Stimulated activated naive CD8-positive, alpha-beta T cell treated with anti-CD3 and anti-CD28 coated beads, Interleukin-15, amount 100 ng/mL, for 72 hours (primary cell): ENCODE measurements at places on chromosomes 1 and 21.

DNA sequence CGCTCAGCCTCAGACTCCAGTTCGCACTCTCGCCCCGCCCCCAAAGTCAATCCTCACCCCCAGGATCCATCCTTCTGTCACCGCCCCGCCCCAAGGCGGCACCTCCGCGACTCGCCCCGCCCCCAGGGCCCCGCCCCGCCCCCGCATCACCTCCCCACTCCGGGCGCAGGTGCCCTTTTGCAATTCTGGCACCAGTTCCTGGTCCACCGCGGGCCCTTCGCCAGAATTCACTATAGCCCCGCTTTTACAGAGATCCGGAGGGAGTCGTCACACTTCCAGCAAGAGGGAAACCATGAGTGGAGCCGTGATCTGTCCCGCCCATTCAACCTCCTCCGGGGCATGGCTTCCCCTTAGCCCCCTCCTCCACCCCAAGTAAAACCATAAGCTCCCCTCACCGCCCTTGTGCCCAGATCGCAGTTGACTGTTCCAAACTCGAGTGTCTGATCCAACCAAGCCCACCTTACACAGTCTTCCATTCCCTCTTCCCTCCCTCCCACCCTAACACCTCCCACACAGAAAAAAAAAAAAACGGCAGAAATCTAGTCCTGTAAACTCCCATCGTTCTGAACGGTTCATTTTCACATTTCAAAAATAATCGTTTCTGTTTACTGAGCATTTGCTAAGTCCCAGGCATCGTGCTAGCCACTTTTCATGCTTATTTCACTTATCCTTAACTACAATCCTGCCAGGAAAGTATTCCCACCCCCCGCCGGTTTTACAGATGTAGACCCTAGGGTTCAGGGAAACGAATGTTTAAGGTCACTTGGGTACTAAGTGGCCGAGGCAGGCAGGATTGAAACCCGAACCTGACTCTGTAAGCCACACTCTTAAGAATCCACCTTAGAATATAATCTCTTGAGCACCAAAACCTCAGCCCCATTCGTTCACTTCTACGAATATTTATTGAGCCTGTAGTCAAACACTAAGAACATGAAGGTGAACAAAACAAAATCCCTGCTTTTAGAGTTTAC lies 1.3 kb upstream of the DNAJC16 start:
- peak; percentile 100 for DNase-seq

DNA sequence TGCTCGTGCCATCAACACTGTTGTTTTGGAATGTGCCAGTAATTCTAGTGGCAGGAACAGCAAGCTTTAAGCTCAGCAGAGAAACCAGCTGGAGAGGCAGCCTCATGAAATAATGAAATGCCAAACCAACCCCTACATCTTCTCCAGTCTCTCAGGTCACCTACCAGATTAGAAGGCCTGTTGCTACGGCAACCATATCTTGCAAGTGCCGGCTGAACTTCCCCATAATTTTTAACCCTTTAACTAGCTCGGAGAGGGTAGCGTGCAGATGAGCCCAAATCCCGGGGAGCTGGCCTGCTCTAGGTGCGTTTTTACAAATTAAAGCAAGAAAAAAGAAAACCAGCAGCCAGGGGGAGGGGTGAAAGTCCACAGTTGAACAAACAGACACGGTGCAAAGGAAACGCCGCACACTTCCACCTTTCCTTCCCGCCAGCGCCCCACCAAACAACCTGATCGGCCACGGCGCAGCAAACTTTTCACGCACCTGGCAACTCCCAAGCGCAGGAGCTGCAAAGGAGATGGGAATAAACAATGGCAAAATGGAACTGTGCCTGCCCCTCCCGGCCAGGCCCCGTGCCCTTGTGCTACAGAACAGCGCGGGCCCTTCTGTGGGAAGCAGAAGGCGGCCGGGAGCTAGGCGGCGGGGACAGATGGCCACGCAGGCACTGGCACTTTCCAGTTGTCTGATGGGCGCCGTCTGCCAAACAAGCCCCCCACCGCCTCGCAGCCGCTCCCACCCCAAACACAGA lies 50.1 kb downstream of the SSBP3 start:
- no peak for DNase-seq

DNA sequence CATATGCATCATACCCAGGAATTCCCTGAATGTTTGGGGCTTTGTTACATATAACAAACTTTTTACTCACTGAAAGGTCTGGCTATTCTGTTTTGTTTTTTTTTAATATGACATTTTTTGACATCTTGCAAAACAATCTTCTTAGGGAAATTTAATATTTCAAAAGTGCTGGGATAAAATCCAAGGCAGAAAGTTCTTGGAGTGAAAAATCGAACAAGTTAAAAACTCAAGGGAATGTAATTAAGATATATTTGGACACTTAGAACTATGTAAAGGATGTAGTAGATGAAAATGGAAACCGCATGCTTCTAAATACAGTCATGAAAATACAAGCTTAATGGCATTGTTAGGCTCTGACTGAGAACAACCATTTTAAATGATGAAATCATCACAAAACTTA lies 8.6 kb downstream of the CHODL start:
- no peak for DNase-seq

GRCh38 chr1:204972426-204972825 lies 70.6 kb upstream of the CNTN2 start:
- no peak for DNase-seq

GRCh38 chr1:180360333-180361075 lies 130.4 kb downstream of the LHX4 start:
- no peak for DNase-seq

DNA sequence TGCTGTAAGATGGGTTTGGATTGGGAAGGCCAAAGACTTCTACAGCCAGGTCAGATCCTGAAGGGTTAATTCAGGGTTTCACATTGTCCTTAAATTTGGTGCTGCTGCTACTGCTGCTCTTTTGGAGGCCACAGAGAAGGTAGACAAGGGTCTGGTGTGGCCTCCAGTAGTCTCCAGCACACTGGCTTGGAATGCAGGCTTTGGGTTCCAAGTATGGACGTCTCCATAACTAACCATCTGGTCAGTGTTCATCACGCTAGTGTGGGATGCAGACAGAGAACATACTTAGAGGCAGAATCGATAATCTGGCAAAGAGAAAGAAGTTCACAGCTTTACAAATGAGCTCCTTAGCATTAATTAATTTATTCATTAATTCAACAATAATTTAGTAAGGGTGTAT lies 154.1 kb downstream of the ZBTB18 start:
- DNase-seq: no peak

- DNase-seq: no peak
Observed at GRCh38 chr1:7543718-7544090, 227.4 kb upstream of the VAMP3 start.

DNA sequence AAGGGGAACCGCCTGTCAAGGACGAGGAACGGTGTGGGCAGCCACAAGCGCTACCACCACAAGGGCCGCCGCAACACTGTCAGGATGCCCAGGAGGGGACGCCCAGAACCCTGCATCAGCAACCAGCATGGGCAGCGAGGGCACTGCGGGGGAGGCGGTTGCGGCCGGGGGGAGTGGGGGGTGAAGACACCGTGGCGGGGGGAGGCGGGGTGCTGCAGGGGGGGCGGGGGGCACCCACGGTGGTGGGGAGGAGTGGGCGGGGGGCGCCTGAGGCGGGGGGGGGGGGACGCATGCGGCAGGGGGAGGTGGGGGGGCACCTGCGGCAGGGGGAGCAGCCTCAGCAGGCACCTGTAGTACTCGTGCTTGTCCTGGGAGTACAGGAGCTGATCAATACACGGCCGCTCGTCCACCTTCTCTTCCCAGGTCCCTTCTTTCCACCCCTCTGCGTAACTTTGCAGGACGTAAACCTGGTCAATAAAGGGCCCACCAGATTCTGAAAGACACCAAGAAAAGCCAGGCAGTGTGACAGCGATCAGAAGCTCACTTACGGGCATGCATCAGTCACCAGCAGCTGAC lies 4.6 kb downstream of the POFUT2 start:
- no peak for DNase-seq

DNA sequence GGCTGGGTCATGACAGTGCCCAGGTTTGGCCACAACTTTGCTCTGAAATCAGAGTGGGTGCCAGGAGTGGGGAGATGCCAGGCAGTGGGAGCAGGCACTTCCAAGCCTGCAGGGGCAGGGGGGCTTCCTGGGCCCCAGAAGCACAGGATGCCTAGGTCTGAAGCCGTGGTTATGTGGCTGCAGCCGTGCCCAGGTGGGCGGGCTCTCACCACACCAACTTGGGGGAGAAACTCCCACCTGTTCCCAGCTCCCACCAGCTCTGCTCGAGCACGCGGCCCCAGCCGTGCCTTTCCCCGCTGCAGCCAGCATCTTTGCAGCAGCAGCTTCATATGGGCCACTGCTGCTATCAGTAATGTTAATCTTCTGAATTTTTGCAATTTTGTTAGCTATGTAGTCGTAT lies 331.4 kb downstream of the USP25 start:
- no peak for DNase-seq

DNA sequence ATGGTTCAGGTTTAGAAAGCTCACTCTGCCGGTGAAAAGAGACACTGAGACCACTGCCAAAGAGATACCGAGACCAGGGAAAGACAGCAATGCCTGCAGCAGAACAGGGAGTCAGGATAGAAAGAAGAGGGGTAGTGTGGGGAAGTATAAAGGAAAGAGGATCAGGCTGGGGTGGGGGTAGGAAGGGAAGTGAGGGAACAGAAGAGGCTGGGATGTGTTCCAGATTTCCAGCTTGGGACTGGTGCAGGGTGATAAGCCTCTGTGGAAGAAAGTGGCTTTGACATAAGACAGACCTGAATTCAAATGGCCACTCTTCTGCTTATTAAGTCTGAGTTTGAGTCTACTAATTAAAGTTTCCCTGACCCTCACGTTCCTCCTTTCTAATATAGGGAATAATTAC lies 105.9 kb downstream of the PIK3R3 start:
- no peak for DNase-seq

- DNase-seq: no peak
Observed at GRCh38 chr1:106456832-106457231, 599.6 kb upstream of the PRMT6 start.

DNA sequence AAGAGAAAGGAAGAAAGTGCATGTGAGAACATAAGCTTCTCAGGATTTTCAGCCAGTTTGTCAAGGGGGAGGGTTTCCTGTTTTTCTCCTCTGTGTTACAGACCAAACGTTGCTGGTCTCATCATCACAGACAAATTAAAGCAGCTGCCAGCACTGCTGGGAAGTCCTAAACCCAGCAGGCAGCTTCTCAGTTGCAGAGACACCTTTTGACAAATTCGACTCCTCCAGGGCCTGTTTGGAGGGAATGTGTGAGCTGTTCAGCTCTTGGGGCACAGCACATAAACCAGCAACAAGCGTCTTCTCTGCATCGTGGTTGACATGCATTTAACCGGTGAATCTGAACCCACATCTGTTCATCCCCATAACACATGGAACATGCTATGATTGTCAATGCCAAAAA lies 454.6 kb upstream of the RUNX1 start:
- DNase-seq: no peak
